ENCODE measurements at places on chromosomes 12 and 14. TPM values are rescaled to one million over a fixed set of nuclear protein-coding genes. Genes with fewer than 3 reads are reported as not detected.
A peak's percentile ranks its signal among the peaks of the same experiment; 100 is the strongest.

GRCh38 chr12:74689071-74689655 is 151.5 kb downstream of the ATXN7L3B start:
- H3K4me3 ChIP-seq, result no peak overlapping the region
- H3K4me1 ChIP-seq, result peaks cover 11% of the 10 kb centered on the region
- no peak overlapping the region for H3K27ac ChIP-seq
- no peaks in the 10 kb centered on the region for H3K36me3 ChIP-seq
- no peak for DNase-seq
- no peaks in the 10 kb centered on the region for H3K27me3 ChIP-seq

- DNase-seq, result no peak
- H3K27ac ChIP-seq, result peak overlapping the region; percentile 77
- peaks cover 50% of the 10 kb centered on the region for H3K36me3 ChIP-seq
- H3K4me3 ChIP-seq, result peak overlapping the region; percentile 46
Measured at GRCh38 chr12:13206560-13206897, 10.0 kb downstream of the EMP1 start.

Gene KRT74
- not detected for total RNA-seq

Gene AQP6
- 0.86 TPM for total RNA-seq
